Stimulated activated naive CD4-positive, alpha-beta T cell treated with Interleukin-2 at 50 U/mL for 16 hours (primary cell): ENCODE measurements at places on chromosomes 11 and 22.

GRCh38 chr11:1942558-1943260 is 4.4 kb upstream of the MRPL23 start:
- DNase-seq = no peak

- no peak for DNase-seq
Measured at GRCh38 chr22:35510951-35511350, 29.7 kb upstream of the RASD2 start.

DNA sequence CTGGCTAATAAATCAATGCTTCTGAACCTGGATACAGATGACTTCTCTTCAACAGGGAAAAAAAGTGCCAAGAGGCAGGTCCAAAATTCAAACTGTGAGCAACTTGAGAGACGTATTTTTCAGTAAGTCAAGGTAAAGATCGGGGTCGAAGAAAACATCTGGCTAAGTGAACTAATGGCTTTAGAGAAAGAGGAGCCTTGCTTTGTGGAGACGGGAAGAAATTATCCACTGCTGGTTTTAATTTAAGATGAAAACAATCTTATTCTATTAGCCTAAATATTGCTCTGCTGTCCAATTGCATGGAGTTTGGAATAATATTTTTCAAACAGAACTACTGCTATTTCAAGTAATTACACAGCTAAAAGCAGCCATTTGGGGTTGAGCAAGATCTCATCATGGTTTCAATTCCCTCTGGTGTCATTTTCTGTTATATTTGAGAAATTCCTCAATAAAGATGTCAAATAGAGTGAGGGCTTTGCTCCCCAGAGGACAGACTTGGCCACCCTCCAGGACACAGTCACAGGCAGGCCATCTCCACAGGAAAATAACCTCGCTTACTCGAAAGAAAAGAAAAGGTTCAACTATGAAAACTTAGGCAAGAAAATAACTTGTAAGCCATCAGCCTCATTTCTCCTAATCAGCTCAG is 29.8 kb downstream of the SCUBE1 start:
- no peak for DNase-seq

- no peak for DNase-seq
Measured at GRCh38 chr11:44673688-44674087, 53.1 kb upstream of the TSPAN18 start.

- DNase-seq = no peak
Measured at GRCh38 chr11:21121991-21122390, 452.6 kb downstream of the NELL1 start.

DNA sequence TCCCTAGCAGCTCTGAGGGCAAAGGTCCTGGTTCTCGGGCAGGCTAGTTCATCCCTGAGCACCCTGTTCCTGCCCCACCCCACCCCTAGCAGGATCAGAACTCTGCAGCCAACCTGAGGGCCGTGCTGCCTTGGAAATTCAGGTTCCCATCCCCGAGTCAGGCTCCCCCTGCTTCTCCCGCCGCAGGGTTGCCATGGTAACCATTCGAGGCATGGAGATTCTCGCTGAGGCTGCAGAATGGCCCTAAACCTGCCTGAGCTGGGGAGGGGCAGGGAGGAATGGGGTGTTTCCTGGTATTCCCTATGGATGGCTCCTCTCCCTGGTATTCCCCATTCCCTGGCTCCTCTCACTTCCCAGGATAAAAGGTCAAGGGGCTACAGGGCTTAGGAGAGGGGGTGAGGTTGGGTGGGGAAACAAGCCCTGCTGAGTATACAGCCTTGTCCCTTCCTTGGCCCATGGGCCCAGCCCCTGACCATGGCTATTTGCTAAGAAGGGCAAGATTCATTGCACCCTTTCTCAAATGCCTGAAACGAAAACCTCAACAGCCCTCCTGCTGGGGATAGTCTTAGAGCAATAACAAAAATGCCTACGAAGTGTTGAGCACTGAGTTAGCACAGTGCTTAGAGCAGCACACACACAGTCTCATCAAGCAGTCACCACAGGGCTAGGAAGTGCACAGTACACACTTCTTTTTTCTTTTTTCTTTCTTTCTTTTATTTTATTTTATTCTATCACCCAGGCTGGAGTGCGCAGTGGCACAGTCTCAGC is 58.7 kb downstream of the CHST1 start:
- no peak for DNase-seq

- DNase-seq = no peak
Measured at GRCh38 chr22:25853501-25854284, 111.7 kb downstream of the MYO18B start.
